ENCODE measurements at places on chromosomes 1 and 21. TPM values are rescaled to one million over a fixed set of nuclear protein-coding genes. Genes with fewer than 3 reads are reported as not detected.

- no peak overlapping the region for H3K27ac ChIP-seq
- no peak for DNase-seq
- H3K36me3 ChIP-seq = no peaks in the 10 kb centered on the region
Measured at GRCh38 chr1:181759481-181759880, 276.2 kb downstream of the CACNA1E start.

DNA sequence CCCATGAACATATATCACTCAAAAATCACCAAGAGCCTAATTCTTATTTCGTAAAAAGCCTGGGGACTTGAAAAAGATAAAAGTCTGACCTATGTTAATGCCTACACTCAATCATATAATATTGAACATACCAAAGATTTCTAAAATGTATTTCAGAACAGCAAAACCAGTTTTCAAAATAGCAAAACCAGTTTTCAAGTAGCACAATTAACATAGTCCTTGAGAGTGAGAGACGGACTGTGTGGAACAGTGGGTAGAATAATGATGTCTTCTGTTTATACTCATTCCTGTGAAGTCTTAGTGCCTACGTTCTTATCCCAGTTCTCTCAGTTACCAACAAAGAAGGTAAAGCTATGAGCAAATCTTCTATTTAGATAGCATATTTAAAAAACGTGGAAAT, 22.3 kb upstream of the RGS2 start:
- no peak overlapping the region for H3K4me3 ChIP-seq
- no peaks in the 10 kb centered on the region for H3K36me3 ChIP-seq
- no peaks in the 10 kb centered on the region for H3K27me3 ChIP-seq
- no peak overlapping the region for H3K27ac ChIP-seq
- DNase-seq = no peak
- no peaks in the 10 kb centered on the region for H3K4me1 ChIP-seq

GRCh38 chr21:15560383-15561056, 169.3 kb upstream of the USP25 start:
- no peak overlapping the region for H3K4me3 ChIP-seq
- no peaks in the 10 kb centered on the region for H3K4me1 ChIP-seq
- H3K27me3 ChIP-seq = no peaks in the 10 kb centered on the region

- DNase-seq = no peak
- no peak overlapping the region for H3K4me3 ChIP-seq
- no peaks in the 10 kb centered on the region for H3K27me3 ChIP-seq
- no peaks in the 10 kb centered on the region for H3K4me1 ChIP-seq
- no peaks in the 10 kb centered on the region for H3K36me3 ChIP-seq
Measured at GRCh38 chr1:201348211-201348566, 29.3 kb downstream of the TNNT2 start.

GRCh38 chr1:5365751-5366150, 626.5 kb downstream of the NPHP4 start:
- H3K4me1 ChIP-seq = peaks cover 11% of the 10 kb centered on the region
- H3K27ac ChIP-seq = no peak overlapping the region
- no peaks in the 10 kb centered on the region for H3K36me3 ChIP-seq
- H3K27me3 ChIP-seq = no peaks in the 10 kb centered on the region
- H3K4me3 ChIP-seq = no peak overlapping the region

DNA sequence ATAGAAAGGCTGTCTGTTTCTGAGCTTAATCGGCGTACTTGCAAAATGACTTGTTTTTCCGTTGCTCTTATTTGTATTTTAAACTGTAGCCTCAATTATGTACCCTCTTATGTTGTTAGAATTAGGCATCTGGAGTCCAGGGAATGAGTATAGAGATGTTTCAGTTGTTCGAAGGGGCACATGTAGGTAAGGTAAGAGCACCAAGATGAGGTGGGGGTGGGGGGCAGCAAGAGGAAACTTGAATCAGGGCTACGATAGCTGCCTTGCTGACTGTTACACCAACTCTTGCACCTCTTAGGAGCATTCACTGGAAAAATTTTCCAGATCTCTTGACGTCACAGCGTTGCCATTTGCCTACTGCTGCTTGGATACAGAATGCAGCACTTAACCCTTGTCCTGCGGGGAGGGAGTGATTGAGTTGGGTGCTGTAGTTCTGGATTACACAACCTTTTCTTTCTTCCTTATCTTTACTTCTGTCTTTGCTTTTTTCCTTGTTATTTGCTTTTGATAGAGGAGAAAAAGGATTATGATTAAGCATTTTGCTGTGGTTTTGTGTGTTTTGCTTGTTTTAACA, 3.2 kb downstream of the ATP1B1 start:
- H3K36me3 ChIP-seq = no peaks in the 10 kb centered on the region
- peaks cover 21% of the 10 kb centered on the region for H3K4me1 ChIP-seq
- H3K27ac ChIP-seq = no peak overlapping the region

DNA sequence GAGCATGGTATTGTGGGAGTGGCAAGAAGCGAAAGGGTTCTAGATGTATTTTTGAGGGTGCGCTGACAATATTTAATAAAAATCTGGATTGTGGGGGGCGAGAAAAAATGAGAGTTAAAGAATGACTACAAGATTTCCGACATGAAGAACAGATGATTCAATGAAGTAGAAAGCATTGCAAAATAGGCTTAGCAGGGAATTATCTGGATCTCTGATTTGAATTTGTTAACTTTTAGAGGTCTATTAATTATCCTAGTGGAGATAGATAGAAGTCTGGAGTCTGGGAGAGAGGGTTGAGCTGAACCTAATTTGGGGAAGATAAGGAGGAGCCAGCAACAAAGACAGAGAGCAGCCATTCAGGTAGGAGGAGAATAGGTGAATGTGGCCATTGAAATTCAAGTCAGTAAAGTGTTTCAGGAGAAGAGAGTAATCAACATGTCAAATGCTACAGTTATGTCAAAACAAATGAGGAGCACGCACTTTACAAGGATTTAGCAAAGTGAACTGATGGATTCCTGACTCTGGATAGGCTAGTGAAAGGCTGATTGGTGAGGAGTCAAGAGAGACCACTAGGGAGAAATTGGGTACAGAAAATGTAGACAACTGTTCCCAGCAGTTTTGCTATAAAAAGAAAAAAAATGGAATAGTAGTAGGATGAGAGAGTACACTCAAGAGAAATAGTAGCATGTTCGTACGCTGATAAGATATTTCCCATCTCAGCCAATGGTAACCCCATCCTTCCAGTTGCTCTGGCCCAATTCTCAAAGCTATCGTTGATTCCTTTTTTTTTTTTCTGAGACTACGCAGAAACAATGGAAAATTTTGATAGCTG, 393.2 kb upstream of the CXADR start:
- no peaks in the 10 kb centered on the region for H3K36me3 ChIP-seq
- no peak overlapping the region for H3K4me3 ChIP-seq
- no peaks in the 10 kb centered on the region for H3K4me1 ChIP-seq
- no peaks in the 10 kb centered on the region for H3K27me3 ChIP-seq
- DNase-seq = no peak

GRCh38 chr1:221712198-221712684, 29.6 kb downstream of the DUSP10 start:
- DNase-seq = peak; percentile 65
- H3K4me1 ChIP-seq = peaks cover 56% of the 10 kb centered on the region
- no peaks in the 10 kb centered on the region for H3K36me3 ChIP-seq

GRCh38 chr1:229380536-229381160, 37.8 kb upstream of the CCSAP start:
- DNase-seq = no peak
- H3K27me3 ChIP-seq = no peaks in the 10 kb centered on the region
- no peak overlapping the region for H3K4me3 ChIP-seq
- H3K4me1 ChIP-seq = no peaks in the 10 kb centered on the region

DNA sequence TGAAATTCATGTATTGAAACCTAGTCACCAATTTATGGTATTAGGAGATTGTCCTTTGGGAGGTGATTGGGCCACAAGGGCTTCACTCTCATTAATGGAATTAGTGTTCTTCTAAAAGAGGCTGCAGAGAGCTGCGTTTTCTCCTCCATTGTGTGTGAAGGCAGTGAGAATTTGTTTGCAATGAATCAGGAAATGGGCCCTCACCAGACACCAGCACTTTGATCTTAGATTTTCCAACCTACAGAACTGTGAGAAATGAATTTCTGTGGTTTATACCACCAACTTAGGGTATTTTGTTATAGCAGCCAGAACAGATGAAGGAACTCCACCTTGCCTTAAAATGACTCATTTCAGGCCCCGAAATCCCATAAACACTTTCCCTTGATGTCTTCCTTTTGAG, 544.2 kb downstream of the RWDD3 start:
- no peak for DNase-seq
- no peak overlapping the region for H3K4me3 ChIP-seq
- no peaks in the 10 kb centered on the region for H3K27me3 ChIP-seq
- H3K27ac ChIP-seq = no peak overlapping the region

Gene ADCY10
- total RNA-seq = 1.3 TPM

Gene NBL1
- 22.8 TPM for total RNA-seq

Gene MATN1
- 0.20 TPM for total RNA-seq

Gene WDR64
- 0.51 TPM for total RNA-seq

Gene CLCA1
- total RNA-seq = not detected

All from naive thymus-derived CD4-positive, alpha-beta T cell (primary cell).